GOT3 (cell line): ENCODE measurements at places on chromosomes 1 and 21.

- no peak for DNase-seq
Measured at GRCh38 chr1:174786760-174787159, 213.0 kb upstream of the CACYBP start.

DNA sequence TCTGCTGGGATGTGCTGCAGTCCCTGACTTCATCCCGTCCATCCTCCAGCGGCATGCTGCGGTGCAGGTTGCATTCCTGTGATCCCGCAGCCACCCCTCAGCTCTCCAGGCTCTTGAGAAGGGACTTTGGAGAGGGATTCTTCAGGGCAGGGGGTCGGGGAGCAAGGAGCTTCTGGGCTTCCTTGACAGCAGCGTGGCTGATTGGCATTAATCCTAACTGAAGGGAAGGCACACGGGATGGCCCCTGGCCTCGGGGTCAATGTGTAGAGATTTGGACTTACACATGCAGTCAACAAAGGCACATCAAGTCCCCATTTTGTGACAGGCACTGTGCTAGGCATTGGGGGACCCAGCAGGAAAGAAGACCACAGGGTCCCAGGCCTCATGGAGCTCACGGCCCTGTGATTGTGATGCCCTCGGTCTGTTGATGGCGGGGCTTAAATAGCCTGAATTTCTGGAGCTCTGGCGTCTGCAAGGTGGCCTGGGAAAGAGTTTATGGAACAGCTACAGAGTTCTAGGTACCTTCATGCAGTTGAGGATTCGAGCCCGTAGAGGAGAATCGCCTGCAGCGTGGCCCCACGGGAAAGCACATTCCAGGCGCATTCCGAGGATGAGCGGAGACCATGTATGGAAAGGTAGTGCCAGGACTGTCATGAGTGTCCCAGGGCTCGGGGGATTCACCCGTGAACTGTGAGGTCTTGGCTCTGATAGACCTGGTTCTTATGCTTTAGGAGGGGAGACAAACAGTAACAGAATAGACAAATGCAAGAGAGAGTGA, 20.1 kb downstream of the PSEN2 start:
- DNase-seq: no peak

DNA sequence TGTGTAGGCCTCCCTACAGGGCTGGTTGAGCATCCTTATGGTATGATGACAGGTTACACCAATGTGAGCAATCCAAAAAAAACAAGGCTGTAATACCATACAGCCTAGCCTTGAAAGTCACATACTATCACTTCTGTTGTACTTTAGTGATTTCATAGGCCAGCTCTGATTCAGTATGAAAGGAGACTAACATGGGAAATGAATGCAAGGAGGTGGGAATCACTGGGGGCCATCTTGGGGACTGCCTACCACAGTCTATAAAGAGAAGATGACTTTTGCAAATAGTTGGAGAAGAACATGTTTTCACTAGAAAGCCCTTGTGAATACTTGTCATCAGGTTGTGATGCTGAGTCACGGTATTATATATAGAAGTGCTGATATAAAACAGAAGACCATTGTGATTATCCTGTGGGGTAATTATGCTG, 270.7 kb downstream of the S1PR1 start:
- DNase-seq: no peak

- no peak for DNase-seq
Measured at GRCh38 chr1:30133414-30134055, 589.9 kb downstream of the MATN1 start.

- DNase-seq: no peak
Measured at GRCh38 chr1:29974316-29974724, 738.0 kb downstream of the PTPRU start.

DNA sequence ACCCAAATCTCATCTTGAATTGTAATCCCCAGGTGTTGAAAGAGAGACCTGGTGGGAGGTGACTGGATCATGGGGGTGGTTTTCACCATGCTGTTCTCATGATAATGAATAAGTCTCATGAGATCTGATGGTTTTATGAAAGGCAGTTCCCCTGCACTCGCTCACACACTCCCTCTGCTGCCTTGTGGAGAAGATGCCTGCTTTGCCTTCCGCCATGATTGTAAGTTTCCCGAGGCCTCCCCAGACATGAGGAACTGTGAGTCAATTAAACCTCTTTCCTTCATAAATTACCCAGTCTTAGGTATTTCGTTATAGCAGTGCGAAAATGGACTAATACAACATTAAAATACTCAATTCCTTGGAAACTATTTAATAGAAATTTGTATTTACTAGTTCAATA, 99.2 kb downstream of the PROX1 start:
- no peak for DNase-seq

GRCh38 chr1:16183765-16184556, 28.1 kb upstream of the EPHA2 start:
- DNase-seq: no peak

DNA sequence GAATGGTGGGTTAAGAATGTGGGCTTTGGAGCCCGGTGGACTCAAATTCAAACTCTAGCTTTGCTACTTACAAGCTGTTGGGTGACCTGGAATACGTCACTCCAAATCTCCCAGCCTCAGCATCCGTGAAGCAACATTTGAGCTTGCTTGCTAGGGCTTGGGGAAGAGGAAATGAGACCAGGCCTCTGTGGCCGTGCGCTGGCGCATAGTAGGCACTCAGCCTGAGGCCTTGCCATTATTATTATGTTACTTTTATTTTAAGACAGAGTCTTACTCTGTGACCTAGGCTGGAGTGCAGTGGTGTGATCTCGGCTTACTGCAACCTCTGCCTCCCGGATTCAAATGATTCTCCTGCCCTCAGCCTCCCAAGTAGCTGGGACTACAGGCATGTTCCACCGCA, 12.3 kb upstream of the MFAP2 start:
- no peak for DNase-seq

DNA sequence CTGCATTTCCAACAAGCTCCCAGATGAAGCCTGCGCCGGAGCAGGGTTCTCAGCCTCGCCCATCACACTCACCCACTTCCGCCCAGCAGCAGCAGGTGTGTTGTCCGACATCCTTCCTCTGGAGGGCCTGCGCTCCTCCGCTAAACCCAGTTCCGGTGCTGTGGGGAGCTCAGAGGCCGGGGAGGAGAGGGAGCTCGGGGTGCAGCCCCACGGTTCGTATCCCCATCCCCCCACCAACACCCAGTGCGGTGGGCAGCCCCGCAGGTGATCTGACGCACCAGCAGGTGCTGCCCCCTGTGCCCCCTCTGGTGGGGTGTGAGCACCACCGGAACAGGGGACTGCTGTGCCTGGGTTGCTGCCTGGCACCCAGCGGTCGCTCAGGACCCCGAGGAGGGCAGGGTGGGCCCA, 3.4 kb upstream of the PEX10 start:
- DNase-seq: no peak

GRCh38 chr1:224116131-224116530, 2.2 kb downstream of the FBXO28 start:
- no peak for DNase-seq

DNA sequence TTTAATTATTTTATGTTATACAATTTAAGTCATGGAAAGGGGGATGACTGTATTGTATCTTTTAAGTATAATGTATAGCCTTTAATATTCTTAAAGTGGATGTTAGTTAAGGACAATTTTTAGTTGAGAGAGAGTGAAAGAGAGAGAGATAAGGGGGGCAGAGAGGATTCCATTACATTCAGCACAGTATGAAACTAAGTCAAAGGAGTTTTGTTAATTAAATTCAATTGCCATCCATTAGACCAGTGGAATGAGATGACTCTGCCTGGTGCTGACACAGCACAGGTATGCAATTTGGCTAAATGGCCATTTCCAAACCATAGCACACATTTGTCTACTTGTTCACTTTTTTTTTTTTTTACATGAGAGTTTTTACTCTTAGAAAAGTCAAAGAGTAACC, 27.5 kb downstream of the NFIA start:
- no peak for DNase-seq

- no peak for DNase-seq
Measured at GRCh38 chr1:209621741-209622655, 30.2 kb downstream of the LAMB3 start.

GRCh38 chr21:19537116-19537515, 1133.5 kb upstream of the TMPRSS15 start:
- DNase-seq: no peak

DNA sequence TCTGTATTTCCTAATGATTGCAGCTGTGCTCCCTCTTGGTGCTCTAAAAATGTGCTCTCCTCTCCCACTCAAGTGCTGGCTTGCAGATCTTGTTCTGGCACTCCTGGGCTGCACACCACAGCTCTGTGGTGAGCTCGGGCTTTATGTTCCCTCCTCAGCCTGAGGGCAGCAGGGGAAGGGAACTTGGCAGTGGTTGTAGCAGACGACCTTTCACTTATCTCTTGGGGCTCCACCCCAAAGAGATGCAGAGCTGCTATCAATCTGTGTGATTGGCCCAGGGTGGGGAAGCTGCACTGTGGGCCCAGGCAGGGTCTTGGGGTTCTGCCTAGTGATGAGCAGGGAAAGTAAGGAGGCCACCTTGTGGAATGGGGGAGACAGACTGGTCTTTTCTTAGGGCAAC, 143.5 kb upstream of the GORAB start:
- DNase-seq: no peak

- no peak for DNase-seq
Measured at GRCh38 chr1:26700711-26701110, 4.9 kb downstream of the ARID1A start.

DNA sequence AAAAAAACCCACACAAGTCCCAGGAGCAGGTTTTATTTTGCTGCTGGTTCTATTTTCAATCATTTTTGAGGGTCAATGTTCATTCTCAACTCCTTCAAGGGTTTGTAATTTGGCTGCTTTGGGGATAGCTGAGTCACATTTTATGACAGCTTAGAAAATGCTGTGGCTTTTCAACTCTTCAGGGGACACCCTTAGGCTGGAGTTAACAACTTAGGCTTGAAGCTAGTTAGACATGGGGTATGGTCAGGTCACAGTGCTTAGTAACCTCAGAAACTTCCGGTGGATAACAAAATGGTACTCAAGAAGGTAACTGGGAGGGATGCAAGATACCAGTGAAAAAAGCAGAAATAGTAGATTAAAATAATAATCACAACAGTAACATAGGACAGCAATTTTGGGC, 308.8 kb downstream of the HHIPL2 start:
- no peak for DNase-seq

GRCh38 chr21:44792702-44793591, 8.7 kb downstream of the UBE2G2 start:
- DNase-seq: no peak

GRCh38 chr21:42117967-42118780, 47.1 kb downstream of the UMODL1 start:
- no peak for DNase-seq

- no peak for DNase-seq
Measured at GRCh38 chr1:111212634-111213335, 12.3 kb upstream of the DENND2D start.

GRCh38 chr1:3258386-3259003, 189.5 kb downstream of the PRDM16 start:
- DNase-seq: no peak

DNA sequence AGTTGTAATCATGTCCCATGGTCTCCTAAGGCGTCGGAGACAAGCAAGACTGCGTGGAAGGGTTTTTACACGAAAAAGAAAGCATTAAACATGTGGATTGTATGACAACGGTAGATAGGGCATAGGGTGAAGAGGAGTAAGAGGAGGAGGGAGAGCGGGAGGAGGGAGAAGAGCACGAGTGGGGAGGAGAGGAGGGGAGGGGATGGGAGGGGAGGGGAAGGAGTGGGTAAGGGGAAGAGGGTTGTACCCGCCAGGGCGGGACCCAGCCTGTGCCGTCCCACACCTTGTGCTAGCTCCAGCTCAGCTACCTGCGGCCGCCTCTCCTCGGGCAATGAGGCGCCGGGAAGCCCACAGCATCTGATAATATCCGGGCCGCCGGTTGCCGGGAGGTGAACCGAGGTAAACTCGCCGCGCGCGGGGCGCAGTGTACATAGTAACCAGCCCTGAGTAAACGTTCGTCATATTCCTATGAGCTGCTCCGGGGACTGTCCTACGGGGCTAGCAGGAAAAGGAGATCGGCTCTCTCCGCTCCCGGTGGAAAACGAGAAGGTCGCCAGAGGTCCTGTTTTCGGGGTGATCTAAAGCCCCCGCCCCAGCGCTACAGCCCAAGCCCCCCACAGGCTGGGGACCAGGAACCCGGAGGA, 449 bp upstream of the RCAN3 start:
- DNase-seq: no peak

- no peak for DNase-seq
Measured at GRCh38 chr1:29211086-29212030, 19.4 kb downstream of the MECR start.

- DNase-seq: no peak
Measured at GRCh38 chr1:31880957-31881687, 57.0 kb downstream of the PTP4A2 start.

DNA sequence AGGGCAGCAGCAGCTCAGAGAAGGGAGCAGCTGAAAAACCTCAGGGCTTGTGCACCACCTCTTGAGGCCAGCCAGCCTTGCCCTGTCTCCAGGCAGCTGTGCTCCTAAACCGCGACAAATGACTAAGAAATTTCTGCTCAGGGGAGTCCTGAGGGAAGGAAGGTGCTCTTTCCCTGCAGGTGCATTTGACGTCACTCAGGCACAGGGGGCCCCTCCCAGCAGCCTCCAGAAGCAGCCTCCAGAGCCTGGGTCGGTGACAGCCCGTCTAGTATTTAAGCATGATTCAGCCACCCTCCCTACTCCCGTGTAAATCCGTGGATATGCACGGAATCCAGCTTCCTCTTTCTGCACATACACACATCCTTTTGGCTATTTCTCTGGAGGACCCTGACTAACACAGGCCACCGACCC, 560.5 kb downstream of the KIF26B start:
- no peak for DNase-seq

- no peak for DNase-seq
Measured at GRCh38 chr1:25538191-25538767, 5.1 kb upstream of the LDLRAP1 start.

DNA sequence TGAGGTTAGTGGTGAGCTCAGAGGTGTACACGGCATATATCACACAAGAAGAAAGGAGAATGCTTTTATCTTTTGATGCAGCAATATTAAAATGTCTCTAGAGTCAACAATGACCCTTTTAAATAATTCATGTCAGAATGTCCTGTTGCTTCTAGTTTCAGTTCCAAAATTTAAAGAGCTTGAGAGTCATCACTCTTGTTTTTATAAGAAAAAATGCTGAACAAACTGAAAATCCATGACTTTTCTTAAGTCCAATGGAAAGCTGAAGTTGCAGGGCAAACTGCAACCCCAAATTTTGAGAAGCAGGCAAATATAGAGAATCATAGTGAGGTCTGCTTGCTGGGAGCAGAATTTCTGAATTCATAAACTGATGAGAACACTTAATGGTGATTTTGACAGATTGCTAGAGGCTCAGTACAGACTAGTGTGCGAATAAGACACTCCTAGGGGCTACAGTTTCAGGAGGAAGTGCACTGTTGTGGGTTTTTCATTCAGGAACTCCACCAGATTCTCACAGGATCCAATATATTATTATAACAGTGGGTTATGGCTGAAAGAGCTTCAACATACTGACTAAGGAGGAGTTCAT, 135.1 kb downstream of the CLIC6 start:
- no peak for DNase-seq

- no peak for DNase-seq
Measured at GRCh38 chr1:42348498-42348897, 13.5 kb upstream of the FOXJ3 start.

GRCh38 chr1:243890576-243890975, 40.5 kb upstream of the AKT3 start:
- no peak for DNase-seq
